ENCODE measurements at places on chromosomes 5 and 9.

- no peak for DNase-seq
Measured at GRCh38 chr5:143772621-143773020, 39.3 kb upstream of the HMHB1 start.

- no peak for DNase-seq
Measured at GRCh38 chr9:106868087-106868486, 5.1 kb downstream of the ZNF462 start.

DNA sequence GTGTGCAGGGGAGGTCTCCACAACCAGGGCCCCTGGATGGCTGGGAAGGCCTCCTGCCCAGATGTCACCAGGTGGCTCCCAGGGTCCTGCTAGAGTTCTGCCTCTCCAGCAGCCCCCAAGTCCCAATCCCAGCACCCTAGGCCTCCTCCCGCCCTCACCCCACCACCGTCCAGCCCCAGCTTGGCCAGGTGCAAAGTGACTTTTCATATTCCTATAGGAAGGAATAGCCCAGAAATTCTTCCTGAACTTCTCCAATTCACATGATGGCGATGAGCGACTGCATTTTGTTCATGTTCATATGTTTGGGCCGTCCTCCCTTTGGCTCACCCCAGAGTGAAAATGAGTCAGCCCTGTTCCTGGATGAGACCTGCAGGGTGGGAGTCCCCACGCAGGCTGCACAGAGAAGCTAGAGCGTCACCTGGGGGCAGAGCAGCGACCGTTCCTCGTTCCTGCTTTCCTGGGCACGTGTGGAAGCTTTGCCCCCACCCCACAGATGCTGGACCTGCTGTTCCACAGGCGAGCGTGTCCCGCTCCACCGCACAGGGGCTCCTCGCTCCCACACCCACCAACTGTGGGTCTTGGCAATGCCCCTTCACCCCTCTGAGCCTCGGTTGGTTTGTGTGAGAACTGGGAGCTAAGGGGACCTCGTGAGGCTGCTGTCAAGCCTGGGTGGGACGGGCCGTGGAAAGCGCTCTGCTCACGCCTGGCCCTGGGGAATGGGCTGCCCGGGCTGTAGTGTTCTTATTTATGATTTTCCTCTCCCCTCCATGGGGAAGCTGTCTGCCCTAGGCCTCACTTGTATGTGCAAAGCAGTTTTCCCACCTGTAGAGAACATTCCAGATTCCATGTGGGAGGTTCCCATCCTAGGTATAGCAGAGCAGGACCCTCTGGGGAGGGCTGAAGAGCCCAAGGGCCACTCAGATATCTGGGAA, 6.9 kb downstream of the MRPS2 start:
- no peak for DNase-seq

DNA sequence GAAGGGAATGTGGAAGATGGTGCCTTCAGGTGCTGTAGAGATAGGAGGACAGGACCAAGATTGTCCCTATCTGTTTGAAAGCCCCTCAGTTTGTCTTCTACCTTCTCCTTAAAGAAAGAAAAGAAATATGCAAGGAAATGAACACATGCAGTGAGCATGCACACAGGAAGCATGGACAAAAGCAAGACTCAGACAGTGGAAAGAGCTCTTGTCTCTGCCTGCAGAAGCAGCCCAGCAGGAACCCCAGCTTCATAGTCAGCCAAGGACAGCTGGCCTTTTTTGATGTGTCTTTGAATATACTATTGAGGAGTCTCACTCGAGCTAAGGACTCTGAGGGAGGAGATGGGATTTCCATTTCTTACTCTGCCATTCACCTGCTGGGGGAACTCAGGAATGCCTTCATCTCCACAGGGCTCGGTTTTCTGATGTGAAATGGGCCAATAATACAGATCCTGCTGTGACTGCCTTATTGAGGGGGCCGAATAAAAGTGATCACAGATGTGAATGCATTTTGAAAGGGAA, 132.5 kb upstream of the ADRA1B start:
- no peak for DNase-seq

DNA sequence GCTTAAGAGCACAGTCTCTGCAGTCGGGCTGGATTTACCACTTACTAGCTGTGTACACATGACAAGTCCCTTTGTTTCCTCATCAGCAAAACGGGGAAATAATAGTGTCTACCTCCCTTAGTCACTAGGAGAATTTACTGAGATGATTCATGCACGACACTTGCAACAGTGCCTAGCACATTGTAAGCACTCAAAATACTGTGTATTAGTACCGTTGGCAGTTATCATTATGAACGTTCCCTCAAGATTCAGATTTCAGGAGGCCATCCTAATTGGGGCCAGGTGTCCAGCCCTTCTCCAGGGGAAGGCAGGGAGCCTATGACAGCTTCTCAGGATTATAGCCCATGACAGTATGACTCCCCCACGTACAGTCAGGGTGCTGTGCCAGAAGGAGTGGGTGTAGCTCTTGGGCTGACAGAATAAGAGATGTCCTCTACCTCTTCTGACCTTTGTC, 164.3 kb downstream of the DOCK2 start:
- no peak for DNase-seq

- no peak for DNase-seq
Measured at GRCh38 chr5:140594169-140594568, 29.5 kb downstream of the SLC35A4 start.

DNA sequence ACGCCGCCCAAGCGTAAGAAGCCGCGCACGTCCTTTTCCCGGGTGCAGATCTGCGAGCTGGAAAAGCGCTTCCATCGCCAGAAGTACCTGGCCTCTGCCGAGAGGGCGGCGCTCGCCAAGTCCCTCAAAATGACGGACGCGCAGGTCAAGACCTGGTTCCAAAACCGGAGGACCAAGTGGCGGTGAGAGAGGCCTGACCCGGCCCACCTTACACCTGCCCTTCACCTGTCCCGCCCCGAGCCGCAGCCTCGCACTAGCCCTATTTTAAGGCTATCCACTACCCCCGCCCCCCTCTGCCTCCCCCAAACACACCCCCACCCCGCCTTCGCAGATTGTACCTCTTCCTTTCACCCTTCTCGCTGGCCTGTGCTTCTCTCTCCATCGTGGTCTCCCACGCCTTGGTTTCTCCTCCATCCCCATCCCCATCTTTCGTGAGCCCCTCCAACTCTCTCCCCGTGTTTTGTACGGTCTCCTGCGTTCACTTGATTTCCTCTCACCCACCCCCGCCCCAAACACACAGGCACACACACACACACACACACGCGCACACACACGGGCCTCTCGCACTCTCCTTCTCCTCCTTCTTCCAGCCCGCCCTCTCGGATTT, 1.3 kb downstream of the TLX3 start:
- DNase-seq, result no peak

DNA sequence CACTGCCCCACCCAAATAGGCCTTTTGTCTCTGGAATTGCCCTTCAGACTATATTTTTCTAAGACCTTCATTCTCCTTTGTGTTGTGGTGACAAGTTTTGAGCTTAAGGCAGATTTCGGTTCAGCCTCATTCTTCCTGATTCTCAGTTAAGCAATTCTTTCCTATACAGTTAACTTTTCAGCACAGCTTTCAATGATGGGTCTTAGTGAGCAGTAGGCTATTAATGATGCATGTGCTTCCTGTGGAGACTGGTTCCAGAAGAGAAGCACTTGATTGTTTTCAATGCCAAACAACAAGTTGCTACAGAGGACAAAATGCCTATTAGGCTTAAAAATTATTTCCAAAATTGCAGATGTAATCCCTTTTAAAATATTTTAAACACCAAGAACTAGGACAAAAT, 47.7 kb upstream of the TLX3 start:
- DNase-seq, result no peak

GRCh38 chr9:105062222-105062855, 134.4 kb upstream of the ABCA1 start:
- no peak for DNase-seq

- no peak for DNase-seq
Measured at GRCh38 chr5:20601678-20602100, 613.7 kb upstream of the CDH18 start.

- no peak for DNase-seq
Measured at GRCh38 chr9:92590377-92590776, 54.6 kb upstream of the ECM2 start.

DNA sequence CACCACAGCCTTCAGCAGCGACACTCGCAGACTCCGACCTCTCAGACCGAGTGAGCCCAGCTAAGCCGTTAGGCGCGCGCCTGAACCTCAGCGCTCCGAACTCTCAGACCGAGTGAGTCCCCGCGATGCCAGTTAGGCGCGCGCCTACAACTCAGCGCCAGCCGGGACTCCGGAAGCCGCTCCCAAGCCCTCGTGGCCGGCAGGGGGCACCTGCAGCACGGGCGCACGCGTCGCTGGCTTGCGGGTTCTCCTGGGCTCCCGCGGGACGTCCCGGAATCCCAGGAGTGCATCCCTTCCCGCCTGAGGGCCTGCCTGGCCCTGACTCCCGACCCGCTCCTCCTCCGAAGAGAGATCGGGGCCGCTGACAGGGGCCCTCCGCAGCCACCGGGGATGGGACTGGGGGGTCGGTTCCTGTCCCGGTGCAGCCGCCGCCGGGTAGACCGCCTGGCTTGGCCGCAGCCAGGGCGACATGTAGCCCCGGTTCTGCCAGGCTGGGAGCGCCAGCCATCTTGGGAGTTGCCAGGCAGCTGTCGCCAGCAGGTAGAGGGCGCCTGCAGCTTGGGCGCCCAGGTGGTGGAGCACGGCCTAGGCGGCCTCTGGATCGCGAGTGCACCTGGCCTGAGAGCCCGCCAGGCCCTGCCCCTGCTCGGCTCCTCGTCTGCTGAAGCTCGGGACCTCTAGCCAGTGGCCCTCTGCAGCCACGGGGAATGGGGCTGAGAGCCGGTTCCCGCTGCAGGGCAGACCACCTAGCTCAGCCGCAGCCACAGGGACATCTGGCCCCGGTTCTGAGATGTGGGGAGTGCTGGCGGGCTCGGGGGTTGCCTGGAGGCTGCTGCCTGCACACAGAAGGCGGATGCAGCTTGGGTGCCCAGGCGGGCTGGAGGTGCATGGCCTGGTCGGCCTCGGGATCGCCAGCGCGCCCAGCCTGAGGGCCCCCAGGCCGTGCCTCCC, at the start of gene ANKRD18A:
Gene ANKRD18A (minus strand): TSS at position 114 of the 951 bp plus-strand sequence. CDS start 311 bp downstream, outside the sequence.
- DNase-seq, result peak; percentile 51

- no peak for DNase-seq
Measured at GRCh38 chr5:133445744-133446143, 166.6 kb downstream of the FSTL4 start.

DNA sequence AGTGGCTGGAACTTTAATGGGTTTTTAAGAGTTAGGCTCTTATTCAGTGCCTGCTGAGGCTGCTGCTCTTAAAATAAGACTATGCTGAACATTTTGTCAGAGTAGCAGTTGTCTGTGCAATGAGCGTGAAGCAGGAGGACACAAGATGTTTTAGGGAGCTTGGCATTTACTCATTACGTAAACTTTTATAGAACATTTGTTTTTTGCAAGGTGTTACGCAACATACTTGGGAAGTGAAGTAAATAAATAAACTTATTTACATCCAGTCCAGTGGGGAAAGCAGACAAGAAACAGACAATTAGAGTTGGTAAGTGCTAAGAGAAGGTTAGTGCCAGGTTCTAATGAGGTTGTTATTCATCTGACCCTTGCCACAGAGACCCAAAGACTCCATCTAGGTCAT, 226.0 kb downstream of the HINT1 start:
- no peak for DNase-seq

DNA sequence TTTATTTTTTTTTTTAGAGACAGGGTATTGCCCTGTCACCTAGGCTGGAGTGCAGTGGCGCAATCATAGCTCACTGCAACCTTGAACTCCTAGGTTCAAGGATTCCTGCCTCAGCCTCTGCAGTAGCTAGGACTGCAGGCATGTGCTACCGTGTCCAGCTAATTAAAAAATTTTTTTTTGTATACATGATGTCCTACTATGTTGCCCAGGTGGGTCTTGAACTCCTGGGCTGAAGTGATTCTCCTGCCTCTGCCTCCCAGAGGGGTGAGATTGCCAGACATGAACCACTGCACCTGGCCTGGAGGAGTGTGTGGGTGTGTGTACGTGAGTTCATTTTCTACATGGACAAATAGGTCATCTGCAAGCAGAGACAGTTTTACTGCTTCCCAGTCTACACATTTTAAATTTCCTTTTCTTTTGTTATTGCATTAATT, 33.8 kb downstream of the JMY start:
- no peak for DNase-seq

GRCh38 chr5:101605700-101606099, 690.4 kb downstream of the SLCO4C1 start:
- no peak for DNase-seq

DNA sequence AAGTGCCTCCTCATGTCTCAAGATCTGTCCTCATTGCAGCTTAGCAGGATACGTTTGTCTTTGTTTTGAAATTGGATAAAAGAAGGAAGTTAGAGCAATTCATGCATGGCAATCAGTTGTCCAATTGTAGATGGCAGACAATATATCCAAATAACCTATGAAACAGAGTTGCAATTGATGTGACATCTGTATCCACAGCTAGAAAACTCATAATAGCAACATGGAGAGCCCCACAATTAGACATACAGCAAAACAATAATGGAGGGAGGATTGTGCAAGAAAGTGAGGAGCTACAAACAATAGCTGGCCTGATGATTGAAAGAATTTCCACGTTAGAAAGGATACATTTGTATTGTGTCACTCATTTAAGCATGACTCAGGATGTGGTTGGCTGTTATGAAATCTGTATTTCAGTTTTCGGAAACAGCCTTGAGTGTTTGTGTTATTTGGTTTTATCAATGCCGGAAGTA, 132.0 kb downstream of the FAM174A start:
- DNase-seq, result peak; percentile 13

DNA sequence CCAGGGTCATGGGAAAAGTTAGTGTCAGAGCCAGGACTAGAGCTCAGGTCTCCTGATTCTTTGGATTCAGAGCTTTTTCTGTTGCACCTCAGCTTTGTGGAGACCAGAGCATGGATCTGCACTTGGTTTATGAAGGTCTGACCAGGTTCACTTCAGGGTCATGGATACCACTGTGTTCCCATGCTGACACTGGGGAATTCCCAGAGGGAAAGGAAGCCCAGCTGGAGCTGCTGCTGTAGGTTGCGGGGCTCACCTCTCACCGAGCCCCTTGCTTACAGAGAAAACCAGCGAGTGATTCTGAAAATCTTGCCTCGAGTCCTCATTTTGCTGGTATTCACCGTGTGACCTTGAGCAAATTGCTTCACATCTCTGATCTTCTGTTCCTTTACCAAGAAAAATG, 83.0 kb downstream of the RGS3 start:
- DNase-seq, result no peak

DNA sequence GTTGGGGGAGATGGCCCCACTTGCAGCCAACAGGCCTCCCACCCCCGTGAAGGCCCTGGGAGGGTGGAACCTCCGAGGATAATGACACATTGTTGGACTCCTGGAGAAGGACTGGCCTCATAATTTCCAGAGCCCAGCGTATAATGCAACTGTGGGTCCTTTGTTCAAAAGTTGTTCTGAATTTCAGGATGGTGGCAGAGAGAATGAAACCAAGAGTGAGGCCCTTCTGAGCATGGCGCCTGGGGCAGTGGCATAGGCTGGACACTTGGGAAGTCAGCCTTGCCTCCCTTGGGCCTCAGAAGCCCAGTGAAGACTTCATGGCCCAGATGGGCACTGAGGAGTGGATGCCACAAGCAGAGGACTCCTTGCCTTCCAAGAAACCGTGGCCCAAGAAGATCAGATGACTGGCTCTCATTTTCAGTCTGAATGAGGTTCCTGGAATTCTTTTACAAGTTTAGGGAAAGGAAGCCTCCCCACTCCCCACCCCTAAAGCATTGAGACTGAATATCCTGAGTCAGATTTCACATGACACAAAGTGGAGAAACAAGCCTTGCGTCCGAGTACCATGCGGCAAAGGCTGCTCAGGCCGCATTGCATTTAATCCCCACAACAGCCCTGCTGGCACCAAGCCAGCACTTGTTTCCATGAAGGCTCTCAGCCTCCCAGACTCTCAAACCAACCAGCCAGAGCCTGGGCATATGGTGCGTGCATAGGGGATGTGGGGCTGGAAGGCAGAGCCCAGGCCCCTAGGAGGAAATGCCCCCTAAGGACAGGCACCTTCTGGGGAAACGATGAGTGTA, 96.7 kb upstream of the SMIM23 start:
- DNase-seq, result no peak

All from naive thymus-derived CD8-positive, alpha-beta T cell (primary cell).